Activated naive CD8-positive, alpha-beta T cell treated with anti-CD3 and anti-CD28 coated beads, Interleukin-2, amount 10 ng/mL, durations not matched to agents 7 days and 5 days (primary cell): ENCODE measurements at places on chromosomes 12 and 14. TPM values are rescaled to one million over a fixed set of nuclear protein-coding genes. Genes with fewer than 3 reads are reported as not detected.
A peak's percentile ranks its signal among the peaks of the same experiment; 100 is the strongest.

GRCh38 chr12:88716240-88716639 lies 136.0 kb upstream of the KITLG start:
- no peak for DNase-seq

The TMCC3 gene
- 1.8 TPM for total RNA-seq

The GPN3 gene
- total RNA-seq, result 23.4 TPM

The FAM90A1 gene
- total RNA-seq, result not detected

GRCh38 chr12:111706145-111706544 lies 20.3 kb downstream of the ACAD10 start:
- DNase-seq, result no peak

The TAS2R7 gene
- not detected for total RNA-seq

GRCh38 chr12:25957793-25958427 lies 572 bp upstream of the RASSF8 start:
- no peak for DNase-seq

DNA sequence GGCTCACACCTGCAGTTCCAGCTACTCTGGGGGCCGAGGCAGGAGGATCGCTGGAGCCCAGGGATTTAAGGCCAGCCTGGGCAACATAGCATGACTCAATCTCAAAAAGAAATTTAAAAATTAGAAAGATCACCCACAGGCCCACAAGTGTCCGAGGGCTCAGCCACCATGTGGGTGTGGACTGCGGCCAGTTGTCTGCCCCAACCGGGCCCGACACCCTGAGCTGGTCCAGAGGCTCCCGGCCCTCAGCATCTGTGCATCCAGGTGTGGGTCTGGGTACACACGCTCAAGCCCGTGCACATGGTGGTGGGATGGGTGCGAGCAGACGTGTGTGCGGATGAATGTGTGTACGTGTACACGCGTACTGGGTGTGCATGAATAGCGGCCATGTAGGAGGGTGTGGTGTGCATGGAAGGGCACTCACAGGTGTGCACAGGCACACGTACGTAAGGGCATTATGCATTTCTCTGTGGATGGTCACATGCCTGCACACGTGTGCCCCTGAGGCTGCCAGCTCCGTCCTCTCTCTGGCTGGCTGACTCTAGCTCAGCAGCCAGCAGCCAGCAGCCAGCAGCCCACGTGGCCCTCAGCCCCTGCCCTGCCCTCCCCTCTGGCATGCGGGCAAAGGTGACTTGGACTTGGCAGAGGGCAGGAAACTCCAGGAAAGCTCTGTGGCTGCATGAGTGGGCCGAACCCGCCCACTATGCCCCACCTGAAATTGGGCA lies 23.3 kb upstream of the NUDT14 start:
- DNase-seq, result no peak

DNA sequence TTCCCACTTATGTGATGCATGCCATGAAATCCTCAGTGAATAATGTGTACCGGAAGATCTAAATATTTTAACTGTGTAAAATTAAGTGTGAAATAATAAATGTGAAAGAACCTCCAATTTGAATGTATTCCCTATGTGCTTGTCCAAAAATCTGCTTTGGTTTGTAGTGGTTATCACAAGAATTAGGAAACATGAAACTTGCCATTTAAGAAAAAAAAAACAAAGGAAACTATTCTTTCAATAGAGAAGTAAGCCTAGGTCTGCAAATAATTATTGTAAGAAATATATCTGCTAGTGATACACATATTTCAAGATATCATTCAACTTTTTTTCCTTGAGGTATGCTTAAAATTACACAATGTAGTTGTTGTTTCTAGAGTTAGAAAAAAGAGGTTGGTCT lies 500.4 kb downstream of the SLC6A15 start:
- no peak for DNase-seq

The PZP gene
- total RNA-seq, result not detected

The CPNE6 gene
- total RNA-seq, result 0.14 TPM

The ARHGAP9 gene
- total RNA-seq, result 304 TPM

GRCh38 chr12:31369712-31370521 lies 44.0 kb upstream of the SINHCAF start:
- no peak for DNase-seq

The ATP2B1 gene
- 36.7 TPM for total RNA-seq

The NOP9 gene
- total RNA-seq, result 28.7 TPM

GRCh38 chr12:28937196-28937595 lies 211.9 kb upstream of the FAR2 start:
- no peak for DNase-seq

- no peak for DNase-seq
Measured at GRCh38 chr12:34626363-34627157, 604.3 kb downstream of the ALG10 start.

The CLEC4E gene
- not detected for total RNA-seq

GRCh38 chr12:15752785-15753184 lies 36.4 kb downstream of the EPS8 start:
- DNase-seq, result no peak

DNA sequence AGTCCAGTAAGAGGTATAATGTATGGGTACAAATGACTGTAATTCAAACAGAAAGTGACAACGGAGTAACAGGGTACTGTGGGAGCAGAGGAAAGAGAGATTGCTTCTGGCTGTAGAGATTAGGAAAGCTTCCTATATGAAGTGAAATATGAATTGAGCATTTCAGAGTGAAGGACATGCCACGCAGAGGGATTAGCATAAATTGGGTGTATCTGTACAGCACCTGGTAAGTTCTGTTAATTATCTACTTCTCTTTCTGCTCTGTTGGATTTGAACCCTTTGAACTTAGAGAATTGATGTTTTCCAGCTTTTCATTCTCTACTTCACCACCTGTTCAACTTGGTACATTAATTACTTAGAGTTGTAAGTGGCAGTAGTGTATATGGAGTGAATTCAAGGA lies 8.8 kb downstream of the STK38L start:
- DNase-seq, result no peak

DNA sequence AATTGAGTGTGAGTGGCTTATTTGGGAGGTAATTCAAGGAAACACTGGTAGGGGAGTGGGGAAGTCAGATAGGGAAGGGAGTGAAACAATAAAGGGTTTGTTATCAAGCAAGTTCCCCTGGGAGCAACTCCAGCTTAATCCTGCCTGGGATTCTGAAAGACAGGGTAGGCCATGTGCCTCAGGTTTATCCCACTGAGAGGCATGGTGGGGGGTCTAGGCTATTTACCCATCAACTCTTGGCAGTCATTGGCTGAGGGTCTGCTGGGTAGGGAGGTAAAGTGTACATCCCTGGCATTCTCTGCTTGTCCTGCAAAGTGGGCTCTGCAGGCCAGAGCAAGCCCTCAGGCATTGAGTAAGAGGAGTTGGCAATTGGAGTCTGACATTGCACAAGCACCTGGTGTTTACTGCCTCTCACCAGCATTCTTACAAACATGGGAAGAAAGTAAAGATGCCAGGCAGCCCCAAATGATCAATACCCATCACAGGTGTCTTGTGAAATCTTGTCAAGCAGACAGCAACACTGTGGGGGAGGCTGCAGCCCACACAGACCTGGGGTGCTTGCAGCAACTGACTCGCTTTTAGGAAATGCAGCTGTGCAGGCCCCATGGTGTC lies 169.3 kb downstream of the KTN1 start:
- DNase-seq, result no peak

DNA sequence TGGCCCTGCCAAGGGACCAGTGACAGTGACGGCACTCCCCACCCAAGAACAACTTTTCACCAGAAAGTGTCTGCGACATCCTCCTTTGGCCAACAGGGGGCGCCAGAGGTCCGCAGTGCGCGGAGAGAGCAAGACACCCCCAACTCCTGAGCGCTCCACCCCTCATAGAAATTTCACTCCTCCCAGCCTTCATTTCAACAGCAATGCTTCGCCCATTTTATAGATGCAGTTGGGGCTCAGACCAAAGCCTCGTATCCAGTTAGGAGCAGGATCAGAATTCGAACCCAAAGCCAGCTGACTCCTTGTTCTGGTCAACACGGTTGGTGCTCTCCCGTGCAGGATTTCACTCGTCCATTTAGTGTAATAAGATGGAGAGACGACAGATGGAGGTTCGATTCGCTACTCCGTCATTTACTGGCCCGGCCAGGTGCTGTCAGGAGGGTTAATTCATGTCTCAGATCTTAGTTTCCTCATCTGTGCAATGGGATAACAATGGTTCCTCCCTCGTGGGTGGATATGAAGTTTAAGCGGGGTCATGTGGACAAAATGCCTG lies 2.4 kb upstream of the POP5 start:
- peak; percentile 89 for DNase-seq

DNA sequence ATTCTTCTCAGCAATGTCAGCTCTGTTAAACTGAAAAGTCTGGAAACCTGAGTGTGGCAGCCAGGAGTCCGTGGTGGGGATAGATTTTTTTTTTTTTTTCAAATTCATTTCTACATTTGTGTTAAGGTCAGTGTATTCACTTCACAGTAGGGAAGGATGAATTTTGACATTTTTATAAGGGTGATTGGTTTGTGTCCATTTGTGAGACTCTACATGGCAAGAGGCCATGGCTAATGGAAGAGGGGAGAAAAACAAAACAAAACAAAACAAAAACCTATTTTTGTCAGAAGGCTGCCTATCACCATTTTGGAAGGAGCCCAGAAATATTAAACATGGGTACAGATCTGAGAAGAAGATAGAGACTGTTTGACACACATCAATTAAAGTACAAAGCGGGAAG lies 176.1 kb downstream of the RMST start:
- DNase-seq, result no peak

- DNase-seq, result no peak
Measured at GRCh38 chr14:19920021-19920657, at the start of gene OR4K5. Gene OR4K5 (plus strand): TSS chr14:19920607. CDS start chr14:19920607, 0 bp downstream.

The ETFBKMT gene
- 1.6 TPM for total RNA-seq

GRCh38 chr14:37816743-37817295 lies 221.4 kb downstream of the TTC6 start:
- no peak for DNase-seq

The NRIP2 gene
- total RNA-seq, result not detected

GRCh38 chr12:32988982-32989381 lies 92.4 kb upstream of the PKP2 start:
- DNase-seq, result no peak

The TOX4 gene
- total RNA-seq, result 79.7 TPM

The INSM2 gene
- total RNA-seq, result not detected

GRCh38 chr12:22377731-22378496 lies 43.4 kb upstream of the ST8SIA1 start:
- no peak for DNase-seq

DNA sequence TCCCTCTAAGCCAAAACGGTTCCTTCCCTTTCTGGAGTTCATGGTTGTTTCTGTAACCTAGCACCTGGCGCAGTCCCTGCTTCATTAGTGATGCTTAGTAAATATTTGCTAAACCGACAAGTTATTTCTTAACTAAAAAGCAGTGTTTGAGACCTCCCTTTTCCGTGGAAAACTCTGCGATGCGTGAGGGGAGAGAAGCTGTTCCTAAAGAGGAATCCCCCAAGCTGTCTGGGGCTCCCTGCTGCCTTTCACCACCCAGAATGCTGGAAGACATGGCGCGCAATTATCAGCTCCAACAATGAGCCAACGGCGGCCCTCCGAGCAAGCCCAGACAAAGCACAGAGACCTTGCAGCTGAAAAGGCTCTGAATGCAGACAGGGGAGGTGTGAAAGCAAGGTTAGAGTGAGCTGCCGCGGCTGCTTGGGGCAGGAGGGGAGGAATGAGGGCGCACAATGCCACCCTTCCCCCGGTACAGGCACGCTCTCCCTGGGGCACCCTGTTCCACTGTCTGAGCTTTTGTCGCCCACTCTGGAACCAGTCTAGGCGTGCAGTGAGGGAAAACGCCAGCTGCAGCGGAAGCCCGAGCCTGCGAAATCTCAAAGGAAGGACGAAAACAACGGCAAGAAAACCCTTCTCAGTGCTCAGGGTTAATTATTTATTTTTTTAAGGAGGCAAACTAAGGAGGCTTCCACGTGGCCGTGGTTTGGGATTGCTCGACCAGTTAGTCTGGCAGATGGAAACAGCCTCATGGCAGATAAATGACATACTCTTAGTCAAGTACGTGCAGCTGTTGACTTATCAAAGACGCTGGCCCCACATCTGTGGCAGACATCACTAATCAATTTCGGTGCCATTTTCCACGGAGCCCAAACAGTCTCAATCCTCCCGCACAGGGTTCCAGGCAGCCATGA lies 66.3 kb downstream of the RBM19 start:
- DNase-seq, result no peak

The PSEN1 gene
- total RNA-seq, result 38.5 TPM

The EPYC gene
- total RNA-seq, result not detected

DNA sequence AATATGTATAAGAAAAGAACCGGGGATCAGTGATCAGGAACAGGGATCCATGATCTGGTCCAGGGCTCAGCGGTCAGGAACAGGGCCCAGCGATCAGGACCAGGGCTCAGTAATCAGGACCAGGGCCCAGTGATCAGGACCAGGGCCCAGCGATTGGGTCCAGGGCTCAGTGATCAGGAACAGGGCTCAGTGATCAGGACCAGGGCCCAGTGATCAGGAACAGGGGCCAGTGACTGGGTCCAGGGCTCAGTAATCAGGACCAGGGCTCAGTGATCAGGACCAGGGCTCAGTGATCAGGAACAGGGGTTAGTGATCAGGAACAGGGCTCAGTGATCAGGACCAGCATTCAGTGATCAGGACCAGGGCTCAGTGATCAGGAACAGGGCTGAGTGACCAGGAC lies 56.3 kb downstream of the TMEM121 start:
- peak; percentile 20 for DNase-seq

DNA sequence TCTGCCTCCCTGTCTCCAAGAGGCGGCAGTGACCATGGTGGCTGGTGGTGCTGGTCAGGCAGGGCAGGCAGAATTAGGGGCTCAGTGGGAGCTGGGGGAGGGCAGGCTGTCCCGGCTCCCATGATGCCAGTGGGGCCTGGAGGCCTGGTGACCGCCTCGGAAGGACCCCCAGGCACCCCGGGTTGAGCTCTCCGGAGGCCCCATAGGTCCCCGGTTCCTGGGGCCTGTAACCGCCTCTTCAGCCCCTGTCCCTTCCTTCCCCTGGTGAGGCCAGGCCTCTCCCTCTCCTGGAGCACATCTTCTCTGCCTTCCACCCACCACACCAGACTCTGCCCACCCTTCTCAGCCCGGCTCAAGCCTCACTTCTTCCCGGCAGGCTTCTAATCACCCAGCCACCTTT lies 117.7 kb upstream of the GSC start:
- DNase-seq, result no peak

DNA sequence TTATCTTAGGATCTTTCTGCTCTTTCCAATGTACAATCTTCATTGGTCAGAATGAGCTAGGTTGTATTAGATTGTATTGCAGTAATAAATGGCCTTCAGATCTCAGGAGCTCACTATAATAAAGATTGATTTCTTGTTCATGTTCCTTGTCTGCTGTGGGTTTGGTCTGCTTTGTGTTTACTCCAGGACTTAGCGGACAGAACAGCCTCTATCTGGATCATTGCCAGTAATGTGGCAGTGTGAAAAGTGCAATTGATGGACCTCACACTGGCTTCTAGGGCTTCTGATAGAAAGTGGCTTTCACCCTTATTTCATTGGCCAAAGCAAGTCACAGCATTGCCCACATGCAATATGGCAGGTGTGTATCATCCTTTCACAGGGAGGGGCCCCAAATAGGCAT lies 81.2 kb downstream of the BTG1 start:
- no peak for DNase-seq

The TRIM9 gene
- total RNA-seq, result 2.3 TPM

The SLC25A21 gene
- not detected for total RNA-seq
